Kidney (tissue), 22 donors: ENCODE measurements at places on chromosomes 11 and 22. TPM values are rescaled to one million over a fixed set of nuclear protein-coding genes. Genes with fewer than 3 reads are reported as not detected.
A peak's percentile ranks its signal among the peaks of the same experiment; 100 is the strongest.

DNA sequence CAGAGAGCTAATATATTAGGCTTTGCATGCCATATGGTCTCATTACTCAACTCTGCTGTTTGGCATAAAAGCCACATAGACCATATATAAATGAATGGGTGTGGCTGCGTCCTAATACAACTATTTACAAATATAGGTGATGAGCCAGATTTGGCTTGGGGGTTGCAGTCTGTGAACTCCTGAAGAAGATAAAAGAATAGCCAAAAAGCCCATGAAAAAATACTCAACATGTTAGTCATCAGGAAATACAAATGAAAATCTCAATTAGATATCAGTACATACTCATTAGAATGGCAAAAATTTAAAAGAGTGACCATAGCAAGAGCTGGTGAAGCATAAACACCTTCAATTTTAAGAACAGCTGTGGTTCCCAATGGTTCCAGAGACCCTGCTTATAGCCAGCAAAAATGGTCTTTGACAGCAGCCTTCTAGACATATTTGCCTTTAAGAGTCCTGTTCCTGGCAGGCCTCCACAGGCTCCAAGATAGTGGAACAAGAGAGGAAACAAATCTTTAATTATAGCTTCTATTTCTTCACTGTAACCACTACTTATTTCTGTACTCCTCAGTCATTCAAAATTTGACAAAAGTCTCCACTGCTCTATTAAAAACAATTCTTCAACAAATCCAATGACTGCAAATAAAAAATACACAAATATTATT, 16.1 kb downstream of the C2CD3 start:
- H3K27me3 ChIP-seq, result no peaks in the 10 kb centered on the region
- H3K27ac ChIP-seq, result no peak overlapping the region
- no peak overlapping the region for H3K4me3 ChIP-seq
- H3K36me3 ChIP-seq, result no peaks in the 10 kb centered on the region
- no peaks in the 10 kb centered on the region for H3K4me1 ChIP-seq

LGR4 gene
- 109 TPM for total RNA-seq

DNA sequence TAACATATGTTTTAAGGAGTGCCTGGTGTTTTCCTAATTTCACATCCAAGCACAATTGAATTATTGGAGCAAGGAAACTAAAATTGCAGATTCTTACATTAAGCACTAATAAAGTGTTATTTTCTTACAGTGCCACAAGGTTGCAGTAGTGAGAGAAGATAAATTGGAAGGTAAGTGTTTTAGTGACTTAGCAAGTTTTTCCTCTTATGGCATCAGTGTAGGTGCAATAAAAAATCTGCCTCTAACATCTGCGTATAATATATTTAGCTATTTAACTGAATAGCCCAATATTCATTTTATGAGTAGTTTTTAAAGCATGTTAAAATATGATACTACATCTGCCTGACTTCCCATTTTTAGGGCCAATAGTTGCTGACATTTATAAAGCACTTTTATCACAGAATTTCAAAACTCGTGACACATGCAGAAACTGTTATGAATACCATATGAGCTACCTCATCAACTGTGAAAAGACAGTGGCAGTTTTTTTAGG, 19.0 kb downstream of the POLD3 start:
- H3K27me3 ChIP-seq, result no peaks in the 10 kb centered on the region
- no peak overlapping the region for H3K27ac ChIP-seq
- H3K4me1 ChIP-seq, result no peaks in the 10 kb centered on the region
- DNase-seq, result no peak

FERMT3 gene
- total RNA-seq, result 36.3 TPM

GRCh38 chr11:58921778-58922390, 17.4 kb upstream of the GLYATL1 start:
- H3K4me3 ChIP-seq, result no peak overlapping the region
- H3K36me3 ChIP-seq, result no peaks in the 10 kb centered on the region
- no peak for DNase-seq
- no peak overlapping the region for H3K27ac ChIP-seq

CCDC188 gene
- 2.8 TPM for total RNA-seq

- H3K4me3 ChIP-seq, result peak overlapping the region; percentile 69
- H3K27ac ChIP-seq, result no peak overlapping the region
- no peaks in the 10 kb centered on the region for H3K4me1 ChIP-seq
- no peaks in the 10 kb centered on the region for H3K27me3 ChIP-seq
- H3K36me3 ChIP-seq, result no peaks in the 10 kb centered on the region
Observed at GRCh38 chr22:30695351-30695851, 727 bp downstream of the OSBP2 start.

- DNase-seq, result no peak
- H3K4me3 ChIP-seq, result no peak overlapping the region
- H3K36me3 ChIP-seq, result no peaks in the 10 kb centered on the region
Observed at GRCh38 chr22:26648011-26648497, 9.3 kb upstream of the MIAT start.

DNA sequence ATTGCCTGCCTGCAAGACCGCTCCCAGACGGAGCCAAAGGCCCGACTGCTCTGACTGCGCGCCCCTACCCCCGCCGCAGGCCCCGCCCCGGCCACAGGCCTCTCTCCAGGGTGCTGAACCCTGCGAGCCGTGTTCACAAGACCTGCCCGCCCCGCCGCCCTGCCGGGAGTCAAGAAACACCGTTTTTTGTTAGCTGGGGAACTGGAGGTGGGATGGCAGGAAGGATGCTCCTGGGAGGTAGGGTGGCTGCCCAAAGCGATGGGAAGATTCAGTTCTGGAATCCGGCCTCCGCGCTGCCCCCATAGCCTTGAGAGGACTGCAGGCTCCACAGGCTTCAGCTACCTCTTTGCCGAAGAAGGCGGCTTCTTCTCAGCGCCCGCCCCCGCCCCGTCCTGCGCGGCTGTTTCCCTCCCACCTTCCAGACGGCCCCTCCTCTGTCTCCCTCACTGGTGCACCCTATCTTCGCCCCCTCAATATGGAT, 2.7 kb upstream of the PDE2A start:
- DNase-seq, result peak; percentile 90
- no peaks in the 10 kb centered on the region for H3K4me1 ChIP-seq
- no peaks in the 10 kb centered on the region for H3K36me3 ChIP-seq
- no peak overlapping the region for H3K4me3 ChIP-seq

DNA sequence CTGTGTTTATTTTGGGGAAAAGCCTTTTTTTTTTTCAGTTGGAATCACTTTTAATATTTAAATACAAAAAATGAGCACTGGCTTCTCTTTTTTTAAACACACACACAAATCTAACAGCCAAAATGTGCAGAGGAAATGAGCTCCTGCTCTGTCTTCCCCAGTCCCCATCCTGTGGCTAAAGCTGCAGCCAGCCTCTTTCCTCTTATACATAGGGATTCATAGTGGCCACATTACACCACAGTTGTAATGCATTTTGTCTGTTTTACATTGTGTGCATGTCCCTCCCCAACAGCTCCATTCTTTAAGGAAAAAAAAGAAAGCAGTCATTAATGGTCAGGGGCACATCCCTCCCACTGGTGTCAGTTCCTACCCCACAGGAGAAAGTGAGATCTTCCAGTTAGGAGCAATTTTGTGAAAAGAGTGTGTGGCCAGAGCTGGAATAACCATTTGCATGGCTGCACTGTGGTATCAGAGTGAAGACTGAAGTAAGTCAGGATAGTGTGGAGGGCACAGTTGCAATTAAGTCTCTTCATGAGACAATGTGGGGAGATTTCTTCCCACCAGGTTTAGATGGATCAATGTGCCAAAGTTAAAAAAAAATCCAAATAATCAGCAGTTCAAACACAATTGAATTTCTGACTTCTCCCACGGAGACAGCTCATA, 220.6 kb downstream of the TMEM135 start:
- H3K27me3 ChIP-seq, result no peaks in the 10 kb centered on the region
- no peak overlapping the region for H3K27ac ChIP-seq
- no peaks in the 10 kb centered on the region for H3K4me1 ChIP-seq
- no peak for DNase-seq

- no peak for DNase-seq
- no peak overlapping the region for H3K4me3 ChIP-seq
- H3K4me1 ChIP-seq, result no peaks in the 10 kb centered on the region
- no peaks in the 10 kb centered on the region for H3K27me3 ChIP-seq
Observed at GRCh38 chr11:23856654-23857053, 640.2 kb upstream of the LUZP2 start.

DNA sequence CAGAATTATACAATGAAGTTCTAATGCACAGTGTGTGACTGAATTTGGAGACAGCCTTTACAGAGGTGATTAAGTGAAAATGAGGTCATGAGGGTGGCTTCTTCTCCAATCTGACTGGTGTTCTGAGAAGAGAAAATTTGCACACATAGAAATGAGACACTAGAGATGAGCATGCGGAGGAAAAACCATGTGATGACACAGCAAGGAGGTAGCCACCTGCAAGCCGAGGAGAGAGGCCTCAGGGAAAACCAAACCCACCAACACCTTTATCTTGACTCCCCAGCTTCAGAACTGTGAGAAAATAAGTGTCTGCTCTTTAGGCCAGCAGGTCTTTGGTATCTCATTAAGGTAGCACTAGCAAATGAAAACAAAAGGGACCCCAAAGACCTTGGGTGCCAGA, 93.2 kb downstream of the GGTLC2 start:
- no peaks in the 10 kb centered on the region for H3K36me3 ChIP-seq
- no peak overlapping the region for H3K4me3 ChIP-seq
- H3K27ac ChIP-seq, result no peak overlapping the region
- H3K4me1 ChIP-seq, result no peaks in the 10 kb centered on the region
- no peak for DNase-seq
- no peaks in the 10 kb centered on the region for H3K27me3 ChIP-seq

DNA sequence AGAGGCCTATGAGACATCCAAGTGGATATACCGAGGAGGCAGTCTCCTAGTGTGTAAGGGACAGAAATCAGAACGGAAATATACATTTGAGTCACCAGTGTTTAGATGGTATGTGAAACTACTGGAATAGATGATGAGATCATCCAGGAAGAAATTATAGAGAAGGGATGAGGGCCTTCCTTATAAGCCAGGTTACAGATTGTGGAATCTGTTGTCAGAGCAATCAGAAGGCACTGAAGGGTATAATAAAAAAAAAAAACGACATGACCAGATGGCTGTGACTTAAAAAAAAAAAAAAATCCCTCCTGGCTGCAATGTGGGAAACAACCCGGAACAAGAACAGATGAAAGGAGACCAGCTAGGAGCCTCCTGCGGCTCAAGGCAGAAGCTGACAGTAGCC, 2.7 kb downstream of the MAJIN start:
- no peaks in the 10 kb centered on the region for H3K36me3 ChIP-seq
- H3K4me3 ChIP-seq, result no peak overlapping the region
- DNase-seq, result no peak
- no peak overlapping the region for H3K27ac ChIP-seq

DNA sequence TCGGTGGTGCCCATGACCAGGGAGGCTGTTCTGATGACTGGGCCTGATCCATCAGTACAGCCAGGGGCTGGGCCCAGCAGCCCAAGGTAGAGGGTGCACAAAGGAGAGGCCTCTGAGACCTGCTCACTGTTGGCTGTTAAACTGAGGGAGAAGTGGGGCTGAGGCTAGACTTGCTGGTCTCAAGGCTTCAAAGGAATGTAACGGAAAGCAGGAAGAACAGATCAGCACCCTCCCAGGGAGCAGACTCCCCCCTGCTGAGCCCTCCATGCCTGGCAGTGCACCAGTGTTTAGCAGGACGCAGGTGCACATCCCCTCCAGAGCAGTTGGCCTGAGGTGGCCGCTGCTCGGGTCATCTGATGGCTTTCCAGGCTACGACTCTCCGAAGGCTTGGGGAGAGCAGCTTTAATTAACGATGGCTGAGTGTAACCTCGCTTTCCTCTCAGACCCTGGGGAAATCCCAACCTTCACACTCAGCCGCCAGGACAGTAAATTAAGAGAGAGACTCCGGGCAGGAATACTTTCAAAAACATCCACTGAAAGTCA, 255.7 kb upstream of the NARS2 start:
- no peaks in the 10 kb centered on the region for H3K4me1 ChIP-seq
- H3K36me3 ChIP-seq, result no peaks in the 10 kb centered on the region
- H3K27me3 ChIP-seq, result no peaks in the 10 kb centered on the region
- no peak for DNase-seq
- H3K27ac ChIP-seq, result no peak overlapping the region

GRCh38 chr11:61516675-61517572, 8.4 kb downstream of the LRRC10B start:
- H3K36me3 ChIP-seq, result no peaks in the 10 kb centered on the region
- peaks cover 3% of the 10 kb centered on the region for H3K4me1 ChIP-seq
- H3K27me3 ChIP-seq, result no peaks in the 10 kb centered on the region
- no peak overlapping the region for H3K27ac ChIP-seq
- DNase-seq, result no peak

- peak; percentile 34 for DNase-seq
- no peak overlapping the region for H3K4me3 ChIP-seq
- H3K4me1 ChIP-seq, result no peaks in the 10 kb centered on the region
- no peaks in the 10 kb centered on the region for H3K27me3 ChIP-seq
- H3K27ac ChIP-seq, result no peak overlapping the region
- H3K36me3 ChIP-seq, result no peaks in the 10 kb centered on the region
Observed at GRCh38 chr22:22397875-22398524, 110.5 kb downstream of the ZNF280B start.

VSIG10L2 gene
- not detected for total RNA-seq
